ENCODE measurements at places on chromosomes 1 and 21. TPM values are rescaled to one million over a fixed set of nuclear protein-coding genes. Genes with fewer than 3 reads are reported as not detected.

GRCh38 chr1:22861764-22862440 lies 110.8 kb downstream of the LACTBL1 start:
- peak; percentile 67 for DNase-seq

- peak; percentile 81 for DNase-seq
Observed at GRCh38 chr1:151934048-151934493, 24.8 kb upstream of the THEM4 start.

The HHAT gene
- 6.3 TPM for total RNA-seq

The APCS gene
- total RNA-seq = not detected

- no peak for DNase-seq
Observed at GRCh38 chr1:240254778-240255291, 163.2 kb downstream of the FMN2 start.
